Natural killer cell (primary cell): ENCODE measurements at places on chromosomes 1 and 21. TPM values are rescaled to one million over a fixed set of nuclear protein-coding genes. Genes with fewer than 3 reads are reported as not detected.

The SFPQ gene
- 594 TPM for total RNA-seq

The ADORA1 gene
- total RNA-seq, result not detected

The CLCN6 gene
- 21.4 TPM for total RNA-seq

DNA sequence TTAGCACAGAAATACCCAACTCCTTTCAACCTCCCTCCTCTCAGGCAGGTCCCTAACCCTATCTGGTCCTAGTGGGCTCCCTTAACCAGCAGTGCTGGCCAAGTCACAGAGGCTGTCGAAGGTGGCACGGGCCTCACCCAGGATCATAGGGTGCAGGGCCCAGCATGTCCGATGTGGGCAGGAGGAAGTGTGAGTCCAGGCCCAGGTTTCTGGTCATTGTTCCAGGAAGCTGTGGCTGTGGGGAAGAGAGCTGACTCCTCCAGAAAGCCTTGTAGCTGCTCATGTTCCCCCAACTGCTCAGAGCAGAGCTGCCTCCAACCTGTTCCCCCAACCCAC lies 2.4 kb downstream of the CCDC17 start:
- H3K4me3 ChIP-seq, result no peak overlapping the region
- H3K27me3 ChIP-seq, result no peaks in the 10 kb centered on the region
- DNase-seq, result no peak
- H3K36me3 ChIP-seq, result peaks cover 28% of the 10 kb centered on the region

- H3K4me3 ChIP-seq, result no peak overlapping the region
- H3K27me3 ChIP-seq, result no peaks in the 10 kb centered on the region
- H3K36me3 ChIP-seq, result no peaks in the 10 kb centered on the region
Measured at GRCh38 chr1:89085781-89086180, 20.8 kb upstream of the GBP1 start.

The CLIC4 gene
- total RNA-seq, result 11.5 TPM

The TSACC gene
- not detected for total RNA-seq
